A172 (cell line): ENCODE measurements at places on chromosomes 16 and 17. TPM values are rescaled to one million over a fixed set of nuclear protein-coding genes. Genes with fewer than 3 reads are reported as not detected.

Gene CHST5
- not detected in 2 replicates for total RNA-seq

Gene NEUROD2
- total RNA-seq, result not detected in 2 replicates

DNA sequence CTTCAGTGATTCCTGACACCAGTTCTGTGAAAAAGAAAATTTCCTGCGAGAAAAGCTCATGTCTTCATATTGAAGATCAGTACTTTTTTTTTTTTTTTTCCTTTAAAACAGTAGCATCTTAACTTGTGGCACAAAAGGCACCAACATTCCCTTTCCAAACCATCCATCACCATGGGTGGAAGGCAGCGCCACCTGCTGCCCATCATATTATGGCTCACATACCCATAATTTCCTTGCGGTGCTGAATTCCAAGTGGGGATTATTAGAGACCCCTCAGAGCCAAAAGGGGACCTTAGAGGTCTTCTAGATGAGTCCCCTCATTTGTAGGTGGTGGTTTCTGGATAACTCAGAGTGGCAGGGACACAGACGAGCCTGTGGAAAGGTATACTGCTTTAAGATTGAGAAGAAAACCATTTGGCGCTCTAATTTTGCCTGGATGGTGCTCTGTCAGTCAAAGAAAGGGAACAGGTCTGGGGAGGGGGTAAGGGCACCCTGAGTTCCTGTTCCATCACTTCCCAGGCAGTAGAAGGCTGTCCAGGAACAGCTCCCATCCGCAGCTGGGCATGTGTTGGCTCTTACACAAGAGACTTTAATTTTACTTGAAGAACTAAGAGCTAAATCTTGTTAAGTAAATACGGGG, 7.9 kb upstream of the SOST start:
- no peak for DNase-seq

- DNase-seq, result no peak
Measured at GRCh38 chr16:75379339-75379738, 54.0 kb downstream of the CFDP1 start.

Gene GPR142
- total RNA-seq, result not detected in 2 replicates

DNA sequence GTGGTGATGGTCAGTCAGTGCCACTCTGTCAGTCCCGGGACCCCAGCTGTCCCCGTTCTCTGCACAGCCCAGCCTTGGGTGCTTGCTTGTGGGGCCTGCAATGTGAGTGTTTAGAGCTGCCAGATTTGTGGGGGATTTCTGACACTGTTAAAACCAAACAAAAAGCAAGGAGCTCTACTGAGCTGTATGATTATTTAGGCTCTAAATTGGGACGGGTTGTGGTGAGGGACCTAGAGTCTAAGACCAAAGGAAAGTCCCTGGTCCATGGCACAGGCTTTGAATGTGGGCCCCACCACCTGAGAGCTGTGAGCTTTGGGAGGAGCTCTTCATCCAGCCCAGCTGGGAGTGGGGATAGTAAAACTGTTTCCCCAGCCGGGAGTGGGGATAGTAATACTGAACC, 63.3 kb downstream of the KSR1 start:
- no peak for DNase-seq

- DNase-seq, result no peak
Measured at GRCh38 chr16:9528511-9529079, 437.2 kb downstream of the HAPSTR1 start.

DNA sequence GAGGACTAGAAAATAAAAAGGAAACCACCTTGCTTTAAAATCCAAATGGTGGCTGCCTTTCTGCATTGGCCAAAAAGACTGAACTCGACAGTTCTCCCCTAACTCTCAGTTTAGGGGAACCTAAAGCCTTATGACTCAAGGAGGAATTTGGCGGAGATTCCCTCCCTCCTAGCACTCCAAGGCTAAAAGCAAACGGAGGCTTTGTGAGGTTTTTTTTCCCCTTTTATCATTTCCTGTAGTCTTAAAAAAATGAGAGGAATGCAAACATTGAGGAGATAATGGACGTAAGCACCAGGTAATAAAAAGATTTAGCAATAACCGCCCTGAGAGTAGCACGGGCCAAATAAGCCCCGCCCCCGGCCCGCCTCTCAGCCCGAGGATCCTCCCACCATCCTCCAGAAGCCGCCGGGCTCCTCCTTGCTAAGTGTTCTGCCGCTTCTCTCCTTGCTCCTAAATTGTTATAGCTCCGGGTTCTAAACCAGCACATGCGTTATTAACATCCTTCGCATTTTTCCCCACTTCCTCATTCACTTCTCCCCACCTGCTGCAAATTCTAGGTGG, 5.8 kb upstream of the KIFC3 start:
- peak; percentile 94 for DNase-seq

DNA sequence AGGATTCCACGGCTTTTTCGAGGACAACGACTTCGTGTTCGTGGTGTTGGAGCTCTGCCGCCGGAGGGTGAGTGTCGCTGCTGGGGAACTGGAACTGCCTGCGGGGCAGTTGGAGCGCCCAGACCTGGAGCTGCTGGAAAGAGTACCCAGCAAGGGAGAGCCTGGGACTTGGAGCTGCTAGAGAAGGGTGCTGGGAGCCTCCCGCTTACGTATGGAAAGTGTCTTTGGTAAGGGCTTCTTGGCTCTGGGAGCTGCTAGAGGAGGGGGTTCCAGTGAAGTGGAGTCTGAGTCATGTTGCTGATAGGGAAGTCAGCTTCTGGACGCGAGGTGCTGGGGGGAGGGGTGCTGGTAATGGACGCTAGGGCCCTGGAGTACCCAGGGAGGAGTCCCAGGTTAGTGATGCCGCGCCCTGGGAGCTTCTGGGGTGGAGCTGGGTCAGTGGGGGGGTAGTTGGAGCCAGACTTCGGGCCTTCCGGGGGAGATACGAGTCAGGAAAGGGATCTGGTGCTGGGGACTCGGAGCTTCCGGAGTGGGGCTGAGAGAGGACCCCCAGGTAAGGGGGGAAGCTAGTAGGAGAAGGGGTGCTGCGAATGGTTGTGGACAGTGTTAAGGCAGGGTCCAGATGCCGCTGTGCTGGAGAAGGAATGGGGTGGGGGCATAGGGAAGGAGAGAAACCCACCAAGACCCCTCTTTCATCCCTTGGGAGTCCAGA, 741 bp downstream of the PLK1 start:
- peak; percentile 45 for DNase-seq

- no peak for DNase-seq
Measured at GRCh38 chr16:4452674-4453073, 21.8 kb downstream of the NMRAL1 start.

Gene MXRA7
- 187 and 223 TPM in 2 replicates for total RNA-seq

- DNase-seq, result peak; percentile 11
Measured at GRCh38 chr16:53745086-53745485, 41.1 kb downstream of the FTO start.
